ENCODE measurements at places on chromosomes 5 and 9. TPM values are rescaled to one million over a fixed set of nuclear protein-coding genes. Genes with fewer than 3 reads are reported as not detected.

GRCh38 chr9:98971168-98971914 is 27.6 kb downstream of the COL15A1 start:
- DNase-seq, result no peak

GRCh38 chr5:129051283-129051682 is 43.3 kb upstream of the ISOC1 start:
- no peak for DNase-seq

DNA sequence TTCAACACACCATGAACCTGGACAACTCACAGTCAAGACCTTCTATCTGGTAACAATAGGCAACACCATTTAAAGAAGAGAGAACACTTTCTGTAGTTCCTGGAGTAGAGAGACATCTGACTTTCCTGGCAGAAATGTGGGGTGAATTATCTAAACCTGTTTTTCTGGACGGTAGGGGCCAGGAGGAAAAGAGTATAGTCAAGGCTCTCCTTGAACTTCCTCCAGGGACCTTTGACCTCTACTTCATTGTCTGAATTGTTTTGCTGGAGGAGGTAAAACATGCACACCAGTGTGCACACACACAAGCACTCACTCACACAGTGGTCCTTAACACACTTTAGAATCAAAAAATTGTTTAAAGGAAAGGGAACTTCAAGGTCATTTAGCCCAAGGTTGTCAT is 13.2 kb downstream of the S100Z start:
- DNase-seq, result no peak

- DNase-seq, result no peak
Measured at GRCh38 chr9:8351436-8351835, 551.9 kb upstream of the DMAC1 start.

DNA sequence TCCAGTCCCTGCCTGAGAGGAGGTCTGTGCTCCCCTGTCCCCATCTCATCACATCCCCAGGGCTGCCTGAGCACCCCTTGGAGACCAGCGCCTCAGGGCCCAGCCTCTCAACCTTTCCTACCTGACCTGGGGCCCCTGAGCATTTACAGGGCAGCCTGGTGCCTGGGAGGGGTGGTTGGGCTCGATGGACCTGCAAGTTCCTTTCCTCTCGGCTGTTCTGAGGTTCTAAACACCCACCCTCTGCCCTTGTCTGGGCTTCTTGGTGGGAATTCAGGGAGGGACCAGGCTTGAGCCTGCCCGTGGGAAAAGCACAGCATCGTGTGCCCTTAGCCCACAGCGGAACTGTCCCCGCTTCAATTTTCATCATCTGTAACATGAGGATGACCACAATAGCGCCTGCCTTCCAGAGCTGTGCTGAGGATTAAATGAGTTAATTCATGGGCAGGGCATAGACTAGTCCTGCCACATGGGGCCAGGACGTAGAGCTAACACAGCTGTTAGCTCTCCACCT is 91.0 kb upstream of the SH3PXD2B start:
- no peak for DNase-seq

- DNase-seq, result no peak
Measured at GRCh38 chr5:58922461-58923171, 339.7 kb downstream of the RAB3C start.

Gene SUSD3
- total RNA-seq, result 29.7 TPM

DNA sequence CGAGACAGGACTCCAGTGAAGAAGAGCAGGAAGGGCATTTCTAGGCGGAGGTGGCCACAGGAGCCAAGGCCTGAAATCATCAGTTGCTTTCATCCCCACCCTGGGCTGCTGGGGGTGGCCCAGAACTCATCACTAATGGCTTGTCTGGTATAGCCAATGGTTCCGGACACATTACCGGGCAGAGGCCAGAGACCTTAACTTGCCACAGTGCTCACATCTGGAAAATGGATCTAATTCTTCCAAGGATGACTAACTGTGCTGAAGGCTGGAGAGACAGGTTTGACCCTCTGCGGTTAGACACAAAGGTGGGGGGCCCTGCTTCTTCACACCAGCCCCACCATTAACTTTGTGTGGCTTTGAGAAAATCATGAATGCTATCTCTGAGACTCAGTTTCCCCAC is 6.2 kb upstream of the COL27A1 start:
- no peak for DNase-seq

Gene MOCS2
- 15.4 TPM for total RNA-seq

Gene DIMT1
- 45.0 TPM for total RNA-seq

Gene IL5
- 113 TPM for total RNA-seq

Gene SPATA31E1
- not detected for total RNA-seq

- no peak for DNase-seq
Measured at GRCh38 chr5:61965490-61965889, 340.5 kb upstream of the KIF2A start.

Gene IFNB1
- not detected for total RNA-seq

Gene NR5A1
- not detected for total RNA-seq

Gene PKD2L2
- total RNA-seq, result not detected

- DNase-seq, result no peak
Measured at GRCh38 chr5:110376281-110376951, 350.1 kb downstream of the TMEM232 start.

- no peak for DNase-seq
Measured at GRCh38 chr5:2995667-2996066, 244.2 kb upstream of the IRX2 start.

GRCh38 chr5:125310749-125311148 is 564.3 kb upstream of the ZNF608 start:
- DNase-seq, result no peak

DNA sequence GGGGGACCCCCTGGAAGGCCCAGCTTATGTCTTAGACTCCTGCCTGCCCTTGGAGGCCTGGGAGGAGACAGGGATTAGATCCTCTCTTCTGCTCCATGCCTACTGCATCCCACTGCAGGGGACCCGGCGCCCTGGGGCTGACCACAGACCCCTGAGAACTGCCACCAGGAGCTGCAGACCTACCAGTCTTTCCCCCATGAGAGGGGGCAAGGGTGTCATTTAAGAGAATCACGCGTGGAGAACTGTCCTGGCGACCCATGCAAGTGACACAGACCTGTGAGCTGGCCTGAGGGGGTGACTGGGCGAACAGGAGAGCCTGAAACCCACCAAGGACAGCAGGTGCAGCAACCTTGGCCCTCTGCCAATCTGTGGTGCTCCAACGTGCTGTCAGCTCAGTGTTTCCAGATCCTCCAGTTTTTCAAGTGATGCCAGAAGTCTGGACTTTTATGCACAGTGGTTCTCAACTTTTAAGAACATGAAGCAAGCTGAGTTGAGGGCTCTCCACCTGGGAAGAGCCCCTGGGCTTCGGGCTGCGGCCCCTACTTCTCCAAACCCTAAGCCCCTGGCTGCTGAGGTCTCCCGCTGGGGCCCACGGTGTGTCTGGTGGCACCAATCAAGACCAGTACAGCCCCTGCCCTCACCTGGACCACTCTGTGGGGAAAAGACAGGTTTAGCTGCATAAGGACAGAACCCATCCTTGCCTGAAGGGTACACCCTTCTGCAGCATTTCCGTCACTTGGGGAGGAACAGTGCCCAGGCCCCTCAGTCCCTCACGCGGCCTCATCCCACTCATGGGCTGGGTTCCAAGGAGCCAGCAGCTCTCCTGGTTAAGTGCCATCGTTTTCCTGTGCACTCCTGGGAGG is 18.2 kb downstream of the GFPT2 start:
- DNase-seq, result no peak

DNA sequence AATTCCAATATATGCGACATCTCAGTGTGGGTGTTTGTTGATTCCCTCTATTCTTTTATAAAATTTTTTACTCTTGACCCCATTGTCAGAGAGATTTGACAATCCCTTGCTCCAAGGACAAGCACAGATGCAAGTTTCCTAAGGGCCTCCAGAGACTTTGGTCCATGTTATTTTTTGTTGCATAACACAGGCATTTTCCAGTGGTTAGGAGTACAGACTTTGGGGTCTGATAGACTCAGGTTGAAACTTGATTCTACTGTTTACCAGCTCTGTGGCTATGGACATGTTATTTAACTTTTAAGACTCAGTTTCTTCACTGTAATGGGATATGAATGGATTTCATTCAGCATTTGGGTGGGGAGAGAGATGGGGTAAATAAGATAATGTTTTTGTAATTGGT is 361.3 kb downstream of the ENC1 start:
- DNase-seq, result no peak

Gene GMCL2
- not detected for total RNA-seq

DNA sequence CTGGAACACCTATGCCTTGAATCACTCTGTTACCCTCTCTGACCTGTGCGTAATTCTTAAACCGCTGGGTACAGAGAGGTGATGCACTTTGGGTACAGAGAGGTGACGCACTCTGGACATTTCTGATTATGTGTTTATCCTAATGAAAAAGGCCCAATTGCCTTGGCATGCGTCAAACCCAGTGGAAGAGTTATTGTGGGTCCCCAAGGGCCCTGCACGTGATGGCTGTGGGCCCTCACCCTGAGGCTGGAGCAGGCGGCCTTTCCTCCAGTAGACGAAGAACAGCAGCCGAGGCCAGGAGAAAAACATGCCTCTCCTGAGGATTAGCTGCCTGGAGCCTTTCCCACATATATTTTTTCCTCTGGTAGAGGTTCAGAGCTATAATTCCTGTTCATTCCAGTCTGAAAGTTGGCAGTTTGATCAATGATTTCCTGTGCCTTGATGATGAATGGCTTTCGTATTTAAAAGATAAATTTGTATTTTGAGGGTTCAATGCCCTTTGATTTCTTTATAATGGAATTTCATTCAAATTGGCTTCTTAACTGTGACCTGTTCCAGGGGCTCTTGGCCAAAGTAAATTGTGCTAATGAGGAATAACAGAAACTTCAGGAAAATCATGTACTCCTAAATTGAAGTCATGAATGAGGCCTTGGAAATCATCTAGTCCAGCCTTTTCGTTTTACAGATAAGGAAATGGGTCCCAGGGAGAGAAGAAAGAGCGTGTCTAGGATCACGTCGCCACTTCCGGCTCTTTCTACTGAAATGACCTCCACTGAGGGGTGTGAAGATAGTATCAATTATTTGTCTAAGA is 22.8 kb downstream of the ACER2 start:
- DNase-seq, result no peak

Gene WDR38
- total RNA-seq, result not detected

GRCh38 chr5:175826980-175827379 is 44.4 kb upstream of the CPLX2 start:
- no peak for DNase-seq

Gene RNF183
- not detected for total RNA-seq

- no peak for DNase-seq
Measured at GRCh38 chr5:151208481-151208914, 15.4 kb downstream of the CCDC69 start.

- DNase-seq, result no peak
Measured at GRCh38 chr5:35183556-35183955, 46.7 kb downstream of the PRLR start.

DNA sequence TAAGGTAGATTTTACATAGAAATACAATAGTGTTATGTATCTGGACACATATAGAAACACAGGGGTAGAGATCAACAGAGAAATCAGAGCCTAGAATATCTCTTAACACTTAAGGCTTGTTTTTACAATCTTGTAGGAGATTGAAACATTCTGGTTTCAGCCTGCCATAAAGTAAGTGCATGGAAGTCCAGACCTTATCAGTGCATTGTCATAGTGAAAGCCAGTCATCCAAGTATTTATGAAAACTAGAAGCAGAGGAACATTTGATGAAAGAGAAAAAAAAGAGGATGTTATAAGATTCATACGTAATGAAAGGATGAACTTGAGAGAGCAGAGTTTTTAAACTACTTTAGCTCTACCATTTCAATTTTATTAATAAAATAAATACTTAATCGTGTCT is 194.3 kb upstream of the TRPC7 start:
- DNase-seq, result no peak

Gene OR13D1
- total RNA-seq, result not detected
